ENCODE measurements at places on chromosomes 2 and 18. TPM values are rescaled to one million over a fixed set of nuclear protein-coding genes. Genes with fewer than 3 reads are reported as not detected.

Gene SEPTIN10
- polyA plus RNA-seq: 57.9 TPM

GRCh38 chr2:10620481-10620880 is 69.3 kb downstream of the NOL10 start:
- DNase-seq: no peak

DNA sequence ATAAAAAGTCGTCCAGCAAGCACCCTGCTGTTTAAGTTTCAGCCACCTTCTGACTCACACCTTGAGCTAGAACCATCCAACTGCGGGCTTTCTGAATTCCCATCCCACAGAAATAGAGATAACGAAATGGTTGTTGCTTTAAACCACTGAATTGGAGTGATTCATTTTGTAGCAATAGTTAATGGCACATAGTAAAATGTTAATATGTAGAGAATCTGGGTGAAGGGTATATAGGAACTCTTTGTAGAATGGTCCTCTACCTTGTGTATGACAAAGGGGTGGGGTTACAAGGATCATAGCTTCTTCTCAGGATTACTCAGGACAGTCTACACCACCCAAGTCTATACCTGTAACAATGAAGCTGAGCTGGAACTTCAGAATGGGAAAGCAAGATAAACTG is 2.4 kb upstream of the MAPRE3 start:
- DNase-seq: no peak

DNA sequence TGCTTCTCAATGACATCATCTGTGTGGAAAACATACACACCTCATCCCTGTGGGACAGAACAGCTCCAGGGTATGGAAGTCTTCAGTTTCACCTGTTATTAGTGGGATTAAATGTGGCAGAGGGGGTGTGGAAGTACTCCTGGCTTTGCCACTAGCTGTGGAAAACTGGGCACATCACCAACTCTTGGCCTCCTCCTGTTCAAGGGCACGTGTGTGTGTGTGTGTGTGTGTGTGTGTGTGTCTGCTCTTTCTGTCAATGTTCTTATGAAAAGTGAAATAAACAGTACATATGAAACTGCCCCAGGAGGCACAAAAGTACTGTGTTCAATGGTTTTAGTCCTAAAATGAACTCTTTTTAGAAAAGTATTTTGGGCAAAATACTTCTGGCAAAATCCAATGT is 65.9 kb downstream of the MTHFD2 start:
- DNase-seq: no peak

DNA sequence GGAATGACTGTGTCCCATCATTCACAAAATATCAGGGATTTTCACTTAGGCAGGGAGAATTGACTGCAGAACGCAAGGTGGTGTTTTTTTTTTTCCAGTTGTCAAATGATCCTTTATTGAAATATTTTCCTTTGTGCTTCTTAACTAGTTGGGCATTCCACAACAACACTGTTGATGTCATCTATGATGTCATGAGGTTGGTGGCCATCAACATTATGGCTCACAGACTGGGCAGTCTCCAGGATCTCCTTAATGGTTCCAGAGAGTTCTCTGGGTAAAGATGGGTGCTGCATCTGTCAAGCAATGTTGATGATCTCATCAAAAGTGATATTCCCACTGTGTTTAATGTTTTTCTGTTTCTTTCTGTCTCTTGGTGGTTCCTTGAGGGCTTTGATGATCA is 31.8 kb upstream of the PLEKHM3 start:
- DNase-seq: no peak

DNA sequence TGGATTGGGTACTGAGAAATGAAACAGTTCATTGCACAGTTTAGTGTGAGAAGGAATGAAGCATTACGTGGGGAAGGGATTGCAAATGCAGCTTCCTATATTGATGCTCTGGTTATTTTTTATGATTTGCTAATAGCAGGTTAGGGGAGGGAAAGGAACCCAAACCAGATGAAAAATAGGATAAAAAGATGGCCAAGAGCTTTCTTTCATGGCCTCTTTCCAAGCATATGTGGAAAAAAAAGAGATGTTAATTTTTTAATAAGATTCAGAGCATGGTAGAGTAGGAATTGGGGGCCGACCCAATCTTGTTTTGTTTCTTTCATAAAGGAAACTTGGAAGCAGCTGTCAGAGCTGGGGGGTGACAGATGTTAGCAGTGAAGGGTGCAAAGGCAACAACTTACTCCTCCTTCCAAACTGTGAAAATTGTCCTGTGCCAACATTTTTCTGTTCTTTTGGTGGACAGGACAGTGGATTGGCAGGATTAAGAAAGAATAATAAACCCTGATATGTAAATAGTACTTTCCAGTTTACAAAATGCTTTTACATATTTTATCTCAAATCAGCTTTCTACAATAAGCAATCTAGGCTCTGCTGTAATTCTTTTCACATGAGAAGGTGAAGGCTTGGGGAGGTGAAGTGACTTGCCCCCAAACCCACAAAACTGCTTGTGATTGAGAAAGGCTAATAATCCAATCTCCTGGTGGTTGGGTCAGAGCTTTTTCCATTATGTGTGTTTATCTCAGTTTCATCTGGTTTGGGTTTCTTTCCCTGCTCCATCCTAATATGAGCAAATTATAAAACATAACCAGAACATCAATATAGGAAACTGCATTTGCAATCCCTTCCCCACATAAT is 270.1 kb downstream of the ETAA1 start:
- DNase-seq: peak; percentile 24

GRCh38 chr2:197672371-197672893 is 3.0 kb downstream of the RFTN2 start:
- no peak for DNase-seq

DNA sequence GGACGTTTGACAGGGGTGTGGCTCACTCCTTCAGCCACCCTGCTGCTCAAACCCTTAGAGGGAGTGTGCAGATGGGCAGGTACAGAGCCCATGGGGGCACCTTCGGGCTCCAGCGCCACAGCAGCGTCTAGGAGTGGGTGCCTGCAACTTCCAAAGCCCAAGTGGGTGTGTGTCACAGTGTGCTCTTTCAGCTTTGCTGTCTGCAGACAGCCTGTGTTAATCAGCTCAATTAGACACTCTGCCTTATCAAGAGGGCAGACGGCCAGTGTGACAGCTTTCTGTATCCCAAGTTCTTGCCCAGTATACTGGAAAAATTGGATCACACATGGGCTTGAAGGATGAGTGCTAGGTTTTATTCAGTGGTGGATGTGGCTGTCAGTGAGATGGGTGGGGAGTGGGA is 96.7 kb downstream of the AP1S3 start:
- no peak for DNase-seq

Gene XDH
- not detected for polyA plus RNA-seq

DNA sequence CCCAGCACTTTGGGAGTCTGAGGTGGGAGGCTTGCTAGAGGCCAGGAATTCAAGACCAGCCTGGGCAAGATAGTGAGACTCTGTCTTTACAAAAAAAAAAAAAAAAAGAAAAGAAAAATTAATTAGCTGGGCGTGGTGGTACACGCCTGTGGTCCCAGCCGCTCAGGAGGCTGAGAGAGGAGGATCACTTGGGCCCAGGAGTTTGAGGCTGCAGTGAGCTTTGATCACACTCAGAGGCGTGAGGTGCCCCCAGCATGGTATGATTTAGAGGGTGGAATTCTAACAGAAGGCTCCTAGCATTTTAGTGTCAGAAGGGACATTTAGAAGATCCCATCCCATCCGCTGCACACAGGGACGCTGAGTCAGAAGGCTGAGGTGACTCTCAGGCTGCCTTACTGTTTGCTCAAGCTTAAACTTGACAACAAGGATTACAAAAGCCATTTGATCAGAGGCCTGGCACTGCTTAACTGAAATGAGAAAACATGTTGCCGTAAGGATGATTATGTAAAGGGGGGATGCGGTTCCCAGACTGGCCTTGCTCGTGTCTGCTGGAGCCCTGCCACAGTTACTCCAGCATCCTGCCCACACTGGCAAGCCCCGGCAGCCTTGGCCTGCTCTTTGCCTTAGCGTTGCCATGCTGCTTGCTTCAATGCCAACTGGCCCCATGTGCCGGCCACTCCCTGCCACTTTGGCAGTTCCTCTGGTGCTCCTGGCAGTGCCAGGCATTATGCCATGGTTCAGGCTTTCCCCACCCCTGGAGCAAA is 45.6 kb upstream of the SLC1A4 start:
- peak; percentile 16 for DNase-seq

DNA sequence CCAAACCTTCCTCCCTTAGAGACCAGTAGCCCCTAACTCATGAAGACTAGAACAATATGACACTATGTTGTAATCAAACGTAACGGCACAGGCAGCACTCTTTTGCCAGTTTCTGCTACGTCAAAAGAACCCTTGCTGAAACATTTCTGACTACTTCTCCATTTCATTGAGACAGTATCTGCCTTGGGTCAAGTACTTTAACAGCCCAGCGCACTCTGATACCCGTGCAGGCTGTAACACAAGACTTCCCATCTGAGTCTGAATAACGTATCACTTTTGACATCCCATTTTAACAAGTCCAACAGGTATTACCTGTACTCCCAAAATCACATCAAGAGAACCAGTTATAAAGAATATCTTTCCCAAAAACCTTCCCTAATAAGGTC is 38.4 kb downstream of the TBC1D8 start:
- DNase-seq: no peak

DNA sequence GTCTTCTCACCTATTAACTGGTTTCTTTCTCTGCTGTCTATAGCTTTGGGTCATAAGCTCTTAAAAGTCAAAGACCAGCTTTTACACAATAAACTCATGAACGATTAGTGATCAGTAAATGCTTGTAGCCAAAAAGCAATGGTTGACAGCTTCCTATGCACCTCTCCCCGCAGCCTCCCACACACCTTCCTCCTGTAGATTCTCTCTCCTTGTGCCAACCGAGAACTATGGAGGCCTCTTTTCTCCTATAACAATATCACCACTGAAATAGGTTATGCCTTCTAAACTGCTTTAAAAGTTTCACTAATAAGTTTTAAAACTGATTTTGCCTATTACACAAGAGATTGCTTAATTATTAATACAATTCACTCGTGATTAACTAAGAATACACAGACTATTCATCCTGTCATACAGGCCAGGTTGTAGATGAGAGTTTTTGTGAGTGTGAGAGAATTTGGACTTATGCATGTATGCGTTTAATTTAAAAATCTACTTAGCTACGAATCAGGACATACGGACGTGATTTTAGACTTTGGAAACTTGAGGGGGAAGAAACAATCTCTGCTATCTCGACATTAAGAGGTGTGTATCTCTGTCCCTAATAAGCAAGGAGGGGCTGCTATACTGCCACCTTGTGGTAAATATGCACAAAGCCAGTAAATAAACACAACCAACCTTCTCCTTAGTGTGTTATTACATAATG is 229.1 kb upstream of the RBBP8 start:
- DNase-seq: peak; percentile 64

Gene C1QL2
- not detected for polyA plus RNA-seq

- no peak for DNase-seq
These were observed 27.4 kb upstream of the ERCC3 start for GRCh38 chr2:127321303-127321702.

DNA sequence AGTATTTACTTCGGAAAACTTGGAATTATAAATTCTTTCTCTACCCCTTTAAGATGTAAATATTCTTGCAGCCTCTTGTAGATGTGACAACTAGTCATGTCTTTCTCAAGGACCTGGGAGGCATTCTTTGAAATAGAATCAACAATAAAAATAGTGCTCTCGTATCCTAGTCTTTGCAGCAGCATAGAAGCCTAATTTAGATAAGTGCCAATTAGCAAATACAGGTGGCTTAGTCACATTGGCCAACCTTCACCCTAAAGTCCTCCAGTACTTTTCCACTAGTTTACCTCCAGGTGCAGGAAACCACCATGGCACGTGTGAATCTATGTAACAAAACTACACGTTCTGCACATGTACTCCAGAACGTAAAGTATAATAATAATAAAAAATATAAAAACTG is 3.5 kb upstream of the ZSWIM2 start:
- DNase-seq: no peak

DNA sequence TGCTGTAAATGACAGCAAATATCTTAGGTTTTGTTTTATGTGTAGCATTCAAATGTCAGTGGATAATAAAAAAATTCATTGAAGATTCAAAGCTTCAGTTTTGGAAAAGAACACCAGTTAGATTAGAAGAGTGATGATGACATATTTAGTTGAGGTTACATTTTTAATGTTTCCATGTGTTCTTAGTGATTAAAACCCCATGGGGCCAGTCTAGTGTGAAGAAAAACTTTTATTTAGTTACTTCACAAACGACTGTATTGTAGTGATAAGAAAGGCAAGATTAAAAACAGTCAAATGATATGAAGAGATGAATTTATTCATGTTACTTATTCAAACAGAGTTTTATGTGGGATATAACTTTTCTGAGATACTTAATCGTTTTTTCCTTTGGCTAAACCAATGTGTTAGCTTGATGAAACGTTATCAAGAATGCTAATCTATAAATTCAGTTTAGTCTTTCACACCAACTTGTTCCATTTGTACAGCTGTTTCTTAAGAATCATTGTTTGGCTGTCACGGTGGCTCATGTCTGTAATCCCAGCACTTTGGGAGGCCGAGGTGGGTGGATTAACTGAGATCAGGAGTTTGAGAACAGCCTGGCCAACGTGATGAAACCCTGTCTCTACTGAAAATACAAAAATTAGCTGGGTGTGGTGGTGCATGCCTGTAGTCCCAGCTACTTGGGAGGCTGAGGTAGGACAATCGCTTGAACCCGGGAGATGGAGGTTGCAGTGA is 11.6 kb downstream of the BMPR2 start:
- no peak for DNase-seq

Gene IL1R1
- polyA plus RNA-seq: 12.2 TPM

DNA sequence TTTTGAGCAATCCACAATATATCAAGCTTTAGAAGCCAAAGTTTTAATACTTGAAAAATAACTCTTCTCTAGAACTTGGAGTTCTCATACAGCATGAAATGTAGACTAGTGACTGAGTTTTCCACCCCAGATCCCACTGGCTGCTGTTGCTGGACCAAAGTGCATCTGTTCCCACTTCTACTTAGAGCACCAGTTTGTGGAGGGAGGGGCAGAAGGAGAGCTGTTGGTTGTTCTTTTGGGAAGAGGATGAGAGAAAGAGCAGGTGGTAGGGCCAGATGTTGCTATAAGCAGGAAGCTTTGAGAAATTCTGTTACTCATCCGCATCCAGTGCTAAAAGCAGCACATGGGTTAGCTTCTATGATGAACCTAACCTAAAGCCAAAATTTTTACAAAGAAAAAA is 59.0 kb downstream of the MBD2 start:
- no peak for DNase-seq

Gene GAD1
- polyA plus RNA-seq: 0.70 TPM

- no peak for DNase-seq
These were observed 2.4 kb upstream of the ARHGEF4 start for GRCh38 chr2:130834091-130834930.

Gene ZBTB7C
- polyA plus RNA-seq: 2.6 TPM

GRCh38 chr18:27713738-27714095 is 463.2 kb downstream of the CDH2 start:
- DNase-seq: peak; percentile 93

DNA sequence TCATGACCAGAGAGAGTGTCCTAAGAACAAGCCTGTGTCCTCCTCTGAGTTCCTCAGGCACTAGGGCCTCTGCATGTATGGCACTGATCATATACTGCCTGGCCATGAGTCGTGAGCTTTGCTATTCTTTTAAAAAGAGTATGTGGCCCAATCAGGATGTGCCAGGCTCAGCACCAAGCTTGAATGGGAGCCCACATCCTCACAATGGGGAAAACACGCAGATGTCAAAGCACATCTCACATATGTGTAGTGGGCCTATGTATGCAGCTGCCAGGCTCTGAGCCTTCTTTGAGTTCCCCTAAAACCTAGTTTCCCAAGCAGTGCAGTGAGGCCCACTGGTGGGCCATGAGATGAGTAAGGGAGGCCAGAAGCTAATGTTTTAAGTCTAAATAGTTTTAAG is 69.9 kb upstream of the SLC1A4 start:
- no peak for DNase-seq

Data from muscle of back (tissue), 13 donors.